Peyer's patch (tissue), 4 donors: ENCODE measurements at places on chromosomes 13 and 19.

DNA sequence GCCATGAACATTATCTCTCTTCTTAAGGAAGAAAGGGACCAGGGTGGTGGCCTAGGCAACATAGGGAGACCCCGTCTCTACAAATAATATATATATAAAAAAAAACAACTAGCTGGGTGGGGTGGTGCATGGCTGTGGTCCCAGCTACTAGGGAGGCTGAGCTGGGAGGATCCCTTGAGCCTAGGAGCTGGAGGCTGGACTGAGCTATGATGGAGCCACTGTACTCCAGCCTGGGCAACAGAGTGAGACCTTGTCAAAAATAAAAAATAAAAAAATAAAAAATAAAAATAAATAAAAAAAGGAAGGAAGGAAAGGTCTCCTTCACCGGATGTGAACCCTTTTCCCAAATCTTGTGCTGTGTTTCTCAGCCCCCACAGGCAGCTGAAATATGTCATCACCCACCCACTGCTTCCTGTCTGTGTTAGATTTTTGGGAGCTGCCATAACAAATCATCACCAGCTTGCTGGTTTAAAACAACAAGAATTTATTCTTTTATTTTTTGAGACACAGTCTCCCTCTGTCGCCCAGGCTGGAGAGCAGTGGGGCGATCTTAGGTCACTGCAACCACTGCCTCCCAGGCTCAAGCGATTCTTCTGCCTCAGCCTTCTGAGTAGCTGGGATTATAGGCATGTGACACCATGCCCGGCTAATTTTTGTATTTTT is 9.5 kb upstream of the TSPAN16 start:
- no peak for DNase-seq

DNA sequence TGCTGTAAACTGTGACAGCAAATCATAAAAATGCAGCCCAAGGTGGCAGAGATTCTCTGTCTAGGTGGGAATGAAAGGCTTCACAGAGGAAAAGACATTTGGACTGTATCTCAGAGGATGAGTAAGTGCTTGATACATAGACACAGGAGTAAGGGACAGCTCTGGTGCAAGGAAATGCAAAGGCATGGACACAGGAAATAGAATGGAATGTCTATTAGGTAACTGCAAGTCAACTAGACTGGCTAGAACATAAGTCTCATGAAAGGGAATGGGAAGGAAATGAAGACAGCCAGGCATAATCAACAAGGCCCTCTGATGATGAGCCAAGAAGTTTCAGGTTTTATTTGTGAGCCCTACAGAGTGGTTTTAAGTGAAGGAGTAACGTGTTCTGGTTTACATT is 321.7 kb downstream of the SUCLA2 start:
- no peak for DNase-seq

GRCh38 chr13:52749419-52749818 is 9.8 kb upstream of the CNMD start:
- DNase-seq: no peak

DNA sequence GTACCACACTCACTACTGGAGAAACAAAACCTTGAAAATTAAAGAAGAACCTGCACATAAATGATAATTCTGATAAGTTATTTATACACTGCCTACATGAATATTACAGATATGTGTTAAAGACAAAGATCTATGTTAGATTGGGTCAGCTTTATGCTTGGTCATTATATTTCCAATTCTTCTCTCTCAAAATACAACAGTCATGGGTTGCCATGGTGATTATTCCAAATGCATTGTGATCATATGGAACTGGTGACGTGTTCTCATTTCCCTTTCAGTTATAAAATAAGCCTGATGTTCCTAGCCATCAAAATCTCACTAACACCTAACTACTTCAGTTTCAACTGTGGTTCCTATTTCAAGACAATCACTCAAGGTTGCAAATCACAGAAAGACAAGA is 1416.4 kb downstream of the UQCRFS1 start:
- no peak for DNase-seq
